Activated T-cell treated with anti-CD3 and anti-CD28 coated beads, Interleukin-2, amount 50 U/mL, for 24 hours (primary cell): ENCODE measurements at places on chromosomes 12 and 14.
A peak's percentile ranks its signal among the peaks of the same experiment; 100 is the strongest.

- DNase-seq: no peak
Measured at GRCh38 chr14:101118746-101119591, 215.4 kb upstream of the RTL1 start.

DNA sequence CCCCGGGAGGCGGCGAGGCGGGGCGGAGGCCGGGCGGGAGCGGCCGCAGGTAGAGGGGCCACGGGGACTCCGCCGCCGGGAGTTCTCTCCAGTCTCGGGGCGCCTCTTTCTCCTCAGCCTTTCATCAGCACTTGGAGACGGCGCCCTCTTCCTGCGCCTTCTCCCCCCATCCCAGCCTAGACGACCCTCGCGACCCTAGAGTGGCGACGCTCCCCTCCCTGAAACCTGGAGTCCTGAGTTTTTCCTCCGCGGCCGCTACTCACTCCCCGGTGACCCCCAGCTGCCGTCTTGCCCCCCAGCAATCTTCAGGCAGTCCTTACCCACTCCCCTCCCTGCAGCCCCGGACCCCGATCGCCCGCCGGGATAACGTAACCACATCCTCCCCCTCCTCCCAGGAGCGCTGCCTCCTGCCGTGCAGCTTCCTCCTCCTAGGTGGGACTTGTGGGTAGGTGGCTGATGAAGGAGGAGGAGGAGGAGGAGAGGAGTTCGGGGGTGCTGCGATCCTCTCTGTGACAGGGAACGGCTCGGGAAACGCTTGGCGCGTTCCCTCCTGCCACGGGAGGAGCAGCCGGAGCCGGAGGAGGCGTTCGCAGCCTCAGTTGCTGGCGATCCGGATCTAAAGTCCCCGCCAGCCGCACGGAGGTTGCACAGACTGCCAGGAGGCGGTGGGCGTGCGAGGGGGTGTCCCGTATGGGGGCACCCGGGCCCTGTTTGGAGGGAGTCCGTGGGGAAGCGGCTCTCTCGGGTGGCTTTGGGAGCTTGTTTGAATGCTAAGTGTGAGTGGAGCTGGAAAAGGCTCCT lies 891 bp downstream of the PLEKHA5 start:
- peak; percentile 55 for DNase-seq

DNA sequence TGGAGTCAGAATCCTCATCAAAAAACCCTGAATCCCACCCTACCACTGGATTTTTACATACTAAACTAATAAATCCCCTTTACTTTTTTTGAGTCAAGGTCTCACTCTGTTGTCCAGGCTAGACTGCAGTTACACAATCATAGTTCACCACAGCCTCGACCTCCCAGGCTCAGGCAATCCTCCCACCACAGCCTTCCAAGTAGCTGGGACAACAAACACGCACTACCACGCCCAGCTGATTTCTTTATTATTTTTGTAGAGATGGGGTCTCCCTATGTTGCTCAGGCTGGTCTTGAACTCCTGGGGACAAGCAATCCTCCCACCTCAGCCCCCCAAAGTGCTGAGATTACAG lies 24.3 kb downstream of the SPTSSA start:
- no peak for DNase-seq

DNA sequence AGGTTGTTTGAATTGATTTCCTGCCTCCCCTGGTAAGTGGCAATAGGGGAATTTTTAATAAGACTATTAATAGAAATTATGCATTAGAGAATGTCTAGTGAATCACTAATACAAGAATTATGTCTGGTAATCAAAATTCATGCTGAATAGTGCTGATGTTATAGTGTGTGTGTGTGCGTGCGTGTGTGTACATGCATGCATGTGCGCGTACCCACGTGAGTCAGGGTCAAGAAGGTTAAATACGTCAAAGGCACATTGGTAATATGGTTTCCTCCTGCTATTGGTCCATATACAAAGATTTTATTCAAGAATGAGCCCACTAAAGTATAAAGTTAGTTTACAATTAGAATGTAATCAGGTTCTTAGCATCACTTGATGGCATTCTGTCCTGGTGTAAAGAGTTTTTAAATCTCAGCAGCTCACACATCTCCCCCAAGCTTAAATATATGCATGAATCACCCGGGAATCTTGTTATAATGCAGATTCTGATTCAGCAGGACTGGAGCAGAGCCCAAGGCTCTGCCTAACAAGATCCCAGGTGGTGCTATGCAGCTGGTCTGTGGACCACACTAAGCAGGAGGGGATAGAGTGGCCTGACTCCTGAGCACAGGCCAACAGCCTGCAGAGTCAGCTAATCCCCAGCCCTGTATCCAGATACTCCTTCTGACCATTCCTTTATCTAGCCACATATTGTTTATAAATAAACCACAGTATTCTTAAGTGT lies 43.9 kb downstream of the TTC9 start:
- no peak for DNase-seq

DNA sequence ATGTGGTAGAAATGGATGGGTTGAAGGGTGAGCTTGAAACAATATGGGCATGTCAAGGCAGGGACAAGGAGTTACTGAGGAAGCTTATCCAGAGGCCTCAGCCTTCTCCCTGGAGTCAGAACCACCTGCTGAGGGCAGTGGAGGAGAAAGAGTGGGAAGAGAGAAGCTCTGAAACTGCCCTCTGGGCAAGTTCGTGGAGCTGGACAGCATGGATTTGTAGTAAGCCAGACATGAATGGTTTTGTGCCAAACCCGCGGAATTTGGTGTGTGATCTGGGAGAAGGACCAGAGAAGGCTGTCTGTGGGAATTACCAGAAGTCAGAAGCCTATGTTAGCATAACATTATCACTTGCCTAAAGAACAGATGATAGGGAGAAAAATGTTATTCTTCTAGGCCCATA lies 164.8 kb downstream of the SLC41A2 start:
- no peak for DNase-seq

- DNase-seq: peak; percentile 72
Measured at GRCh38 chr12:95548056-95548538, 3.2 kb downstream of the USP44 start.

DNA sequence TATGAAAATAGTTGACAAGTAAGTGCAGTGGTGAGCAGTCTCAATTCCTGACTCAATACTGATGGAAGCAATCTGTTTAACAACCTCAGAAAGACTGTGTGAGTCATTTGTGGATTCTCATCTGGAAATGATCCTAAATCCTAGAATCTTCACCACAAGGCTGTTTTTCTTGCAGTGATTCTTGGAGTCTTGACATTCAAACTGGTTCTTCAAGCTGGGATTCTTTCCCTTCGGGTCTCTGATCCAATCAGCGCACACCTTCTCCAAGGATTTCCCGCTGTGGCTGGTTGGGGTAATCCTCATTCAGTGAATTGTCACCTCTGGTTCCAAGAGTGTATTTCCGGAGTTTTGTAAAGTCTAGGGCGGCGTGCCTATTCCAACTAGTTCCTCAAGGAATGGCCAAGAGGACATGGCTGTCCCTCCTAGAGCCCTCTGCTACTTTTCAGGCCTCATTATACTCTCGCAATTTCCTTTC lies 37.7 kb upstream of the FOXJ2 start:
- DNase-seq: no peak

- DNase-seq: no peak
Measured at GRCh38 chr12:120647375-120647755, 6.9 kb downstream of the CABP1 start.

GRCh38 chr14:72948481-72949138 lies 22.3 kb downstream of the DCAF4 start:
- DNase-seq: peak; percentile 75

DNA sequence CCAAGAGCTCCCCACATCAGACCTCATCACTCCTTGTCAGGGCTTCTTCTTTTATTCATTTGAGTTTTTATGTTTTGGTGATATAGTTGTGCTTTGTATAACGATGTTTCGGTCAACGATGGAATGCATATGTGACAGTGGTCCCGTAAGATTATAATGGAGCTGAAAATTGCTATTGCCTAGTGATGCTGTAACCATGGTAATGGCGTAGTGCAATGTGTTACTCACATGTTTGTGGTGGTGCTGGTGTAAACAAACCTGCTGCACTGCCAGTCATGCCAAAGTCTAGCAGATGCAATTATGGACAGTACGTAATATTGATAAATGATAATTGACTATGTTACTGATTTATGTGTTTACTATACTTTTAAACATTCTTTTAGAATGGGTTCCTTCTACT lies 16.3 kb downstream of the CYP46A1 start:
- DNase-seq: no peak

DNA sequence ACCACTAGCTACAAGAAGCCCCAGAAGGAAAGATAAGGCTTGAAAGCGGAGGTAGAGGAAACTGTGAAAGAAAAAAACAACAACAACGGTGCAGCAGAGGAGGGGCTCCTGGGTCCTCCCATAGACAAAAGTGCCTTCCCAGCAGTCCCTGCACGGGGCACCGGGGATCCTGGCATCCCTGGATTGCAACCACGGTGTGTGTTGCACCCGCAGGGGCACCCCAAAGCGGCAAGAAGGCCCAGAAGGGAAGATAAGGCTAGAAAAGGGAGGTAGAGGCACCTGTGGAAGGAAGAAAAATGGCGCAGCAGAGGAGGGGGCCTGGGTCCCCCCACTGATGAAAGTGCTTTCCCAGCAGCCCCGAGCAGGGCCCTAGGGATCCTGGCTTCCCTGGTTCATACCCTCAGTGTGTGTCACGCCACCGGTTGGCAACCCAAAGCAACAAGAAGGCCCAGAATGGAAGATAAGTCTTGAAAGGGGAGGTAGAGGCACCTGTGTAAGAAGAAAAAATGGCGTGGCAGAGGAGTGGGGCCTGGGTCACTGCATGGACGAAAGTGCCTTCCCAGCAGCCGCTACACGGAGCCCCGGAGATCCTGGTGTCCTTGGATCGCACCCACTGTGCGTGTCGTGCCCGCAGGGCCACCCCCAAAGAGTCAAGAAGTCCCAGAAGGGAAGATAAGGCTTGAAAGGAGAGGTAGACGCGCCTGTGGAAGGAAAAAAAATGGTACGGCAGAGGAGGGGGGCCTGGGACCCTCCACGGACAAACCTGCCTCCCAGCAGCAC lies 281.0 kb downstream of the ALG10 start:
- DNase-seq: no peak

GRCh38 chr12:127041985-127042625 lies 1224.9 kb upstream of the TMEM132C start:
- no peak for DNase-seq

GRCh38 chr12:27828196-27828595 lies 48.2 kb upstream of the MANSC4 start:
- DNase-seq: no peak

DNA sequence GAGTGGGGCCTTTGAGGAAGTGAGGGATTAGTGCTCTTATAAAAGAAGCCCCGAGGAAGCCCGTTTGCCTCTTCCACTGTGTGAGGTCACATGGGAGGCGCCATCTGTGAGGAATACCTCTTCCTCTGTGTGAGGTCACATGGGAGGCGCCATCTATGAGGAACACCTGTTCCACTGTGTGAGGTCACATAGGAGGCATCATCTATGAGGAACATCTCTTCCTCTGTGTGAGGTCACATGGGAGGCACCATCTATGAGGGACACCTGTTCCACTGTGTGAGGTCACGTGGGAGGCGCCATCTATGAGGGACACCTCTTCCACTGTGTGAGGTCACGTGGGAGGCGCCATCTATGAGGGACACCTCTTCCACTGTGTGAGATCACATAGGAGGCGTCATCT lies 69.7 kb downstream of the SLC24A4 start:
- DNase-seq: peak; percentile 14

DNA sequence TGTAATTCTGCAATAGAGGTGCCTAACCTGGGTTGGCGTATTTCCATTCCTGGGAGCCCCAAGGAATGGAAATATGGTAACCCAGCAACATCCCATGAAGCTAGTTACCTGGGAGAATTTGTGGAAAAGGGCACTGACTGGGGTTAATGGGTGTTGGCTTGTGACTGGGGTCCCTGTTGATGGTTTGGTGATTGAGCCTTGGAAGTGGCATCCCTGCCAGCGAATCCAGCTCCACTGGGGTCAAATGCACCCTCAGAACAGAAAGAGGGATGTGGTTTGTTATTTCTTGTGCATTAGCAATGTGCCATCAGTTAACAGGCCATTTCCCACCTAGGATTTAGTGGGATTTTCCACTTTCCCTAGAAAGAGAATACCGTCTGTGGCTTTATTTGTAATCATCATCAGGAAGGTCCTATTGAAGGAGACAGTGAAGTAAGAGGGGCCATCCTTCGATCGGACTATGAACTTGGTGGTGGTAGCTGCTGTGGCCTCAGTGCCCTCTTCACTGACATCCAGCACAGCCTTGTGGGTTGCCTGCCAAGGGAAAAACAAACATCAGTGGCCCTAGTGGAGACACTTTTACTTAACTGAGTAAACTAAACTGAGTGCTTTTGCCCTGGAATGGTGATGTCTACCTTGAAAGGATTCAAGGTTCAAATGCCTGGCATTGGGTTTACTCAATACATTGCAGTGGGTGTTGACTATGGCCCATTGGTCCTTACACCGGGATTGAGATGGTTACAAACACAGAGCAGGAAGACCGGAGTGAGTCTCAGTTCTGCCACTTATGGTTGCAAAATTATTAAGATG lies 10.4 kb upstream of the SERPINA11 start:
- no peak for DNase-seq

DNA sequence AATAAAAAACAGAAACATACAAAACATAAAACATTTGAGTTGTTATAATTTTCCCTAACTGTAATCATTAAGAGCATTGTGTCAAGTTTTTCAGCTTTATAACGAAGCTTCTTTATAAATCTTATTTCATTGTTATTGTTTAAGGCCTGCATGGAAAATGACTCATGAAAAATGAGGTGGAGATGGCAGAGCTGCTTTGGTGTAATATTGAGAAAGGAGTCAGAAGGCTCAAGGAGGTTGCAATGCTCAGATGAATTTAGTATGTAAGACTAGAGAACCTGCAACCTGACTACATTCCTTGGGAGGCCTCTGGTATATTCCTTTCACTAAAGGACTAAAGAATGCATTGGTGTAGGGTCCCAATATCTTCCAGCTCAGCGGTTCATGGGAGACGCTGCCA lies 61.5 kb downstream of the TMEM30B start:
- no peak for DNase-seq

DNA sequence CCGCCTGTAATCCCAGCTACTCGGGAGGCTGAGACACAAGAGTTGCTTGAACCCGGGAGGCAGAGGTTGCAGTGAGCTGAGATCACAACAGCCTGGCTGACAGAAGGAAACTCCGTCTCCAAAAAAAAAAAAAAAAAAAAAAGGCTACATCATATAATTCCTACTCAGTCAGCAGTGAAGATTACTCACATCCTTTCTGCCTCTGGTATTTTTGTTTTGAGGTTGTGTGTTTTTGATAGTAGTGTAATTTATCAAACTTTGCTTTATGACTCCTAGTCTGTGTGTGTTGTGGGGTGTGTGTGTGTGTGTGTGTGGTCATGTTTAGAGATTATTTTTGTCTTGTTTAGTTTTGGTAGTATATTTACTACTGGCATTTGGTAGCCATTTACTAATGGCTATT lies 29.8 kb upstream of the DLGAP5 start:
- no peak for DNase-seq

GRCh38 chr12:75852143-75852542 lies 179.4 kb downstream of the PHLDA1 start:
- no peak for DNase-seq

DNA sequence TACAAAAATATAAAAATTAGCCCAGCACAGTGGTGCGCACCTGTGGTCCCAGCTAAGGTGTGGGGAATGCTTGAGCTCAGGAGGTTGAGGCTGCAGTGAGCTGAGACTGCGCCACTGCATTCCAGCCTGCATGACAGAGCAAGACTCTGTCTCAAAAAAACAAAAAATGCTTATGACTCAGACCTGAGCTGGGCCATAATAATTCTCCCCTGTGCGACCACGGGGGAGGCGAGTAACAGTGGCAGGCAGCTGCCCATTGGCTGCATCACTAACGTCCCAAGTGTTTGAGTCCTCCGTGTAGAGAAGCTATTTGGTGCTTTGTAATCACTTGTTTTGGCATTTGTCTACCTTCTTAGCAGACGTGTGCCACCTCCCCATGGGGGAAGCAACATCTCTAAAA lies 24.9 kb downstream of the PSMC1 start:
- DNase-seq: no peak

- no peak for DNase-seq
Measured at GRCh38 chr12:102913453-102914226, 3.4 kb downstream of the PAH start.
